ENCODE measurements at places on chromosomes 13 and 19.

GRCh38 chr19:50794876-50795663 is 4.9 kb downstream of the ACP4 start:
- DNase-seq, result peak; percentile 77

GRCh38 chr19:11942843-11943108 is 17.9 kb downstream of the ZNF700 start:
- DNase-seq, result peak; percentile 38

DNA sequence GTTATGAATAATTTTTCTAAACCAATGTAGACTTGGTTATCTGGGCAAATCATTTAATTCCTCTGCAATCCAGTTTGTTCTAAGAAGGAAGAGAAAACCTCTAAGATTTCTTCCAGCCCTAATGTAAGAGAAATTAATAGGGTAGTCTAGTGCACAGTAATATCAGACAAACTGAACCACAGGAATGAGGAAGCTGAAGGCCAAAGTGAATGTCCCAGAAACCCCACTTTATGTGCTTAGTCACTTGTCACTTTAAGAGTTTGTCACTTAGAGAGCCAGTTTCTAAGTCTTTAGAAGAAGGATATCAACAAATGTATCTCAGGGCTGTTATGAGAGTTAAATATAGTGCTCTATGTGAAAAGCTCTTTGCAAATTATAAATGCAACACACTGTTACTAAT is 750.6 kb downstream of the DIAPH3 start:
- peak; percentile 47 for DNase-seq

DNA sequence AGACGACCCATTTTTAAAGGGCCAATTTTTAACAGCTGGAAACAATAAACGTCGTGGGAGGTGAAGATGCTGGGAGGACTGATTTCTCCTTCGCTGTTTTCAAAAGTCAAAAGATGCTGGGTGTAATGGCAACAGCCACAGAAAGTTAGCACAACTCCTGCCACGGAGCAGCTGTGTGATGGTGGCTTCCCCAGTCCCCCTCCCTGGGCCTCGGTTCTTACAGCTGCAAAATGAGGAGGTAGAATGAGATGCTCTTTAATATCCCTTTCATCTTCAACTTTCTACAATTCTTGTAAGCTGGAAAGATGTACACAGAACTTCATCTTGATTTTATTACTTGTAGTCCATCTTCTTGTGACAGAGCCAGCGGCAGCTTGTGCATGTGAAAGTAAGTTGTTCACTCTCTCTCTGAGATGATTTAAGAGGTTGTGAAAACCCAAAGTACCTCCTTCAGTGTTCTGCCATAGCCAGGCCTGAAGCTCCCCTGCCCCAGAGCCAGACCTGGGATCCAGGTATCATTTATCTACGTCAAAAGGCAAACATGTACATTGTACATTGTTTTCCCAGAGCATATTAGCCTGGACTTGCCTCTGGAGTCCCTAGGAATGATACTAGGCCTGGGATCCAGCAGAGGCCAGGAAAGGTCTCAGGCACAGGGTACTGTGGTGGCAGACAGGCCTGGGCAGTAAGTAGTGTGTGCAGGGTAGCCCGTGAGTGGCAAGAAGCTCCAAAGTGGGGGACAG is 3.4 kb upstream of the UBE2L5 start:
- DNase-seq, result no peak

DNA sequence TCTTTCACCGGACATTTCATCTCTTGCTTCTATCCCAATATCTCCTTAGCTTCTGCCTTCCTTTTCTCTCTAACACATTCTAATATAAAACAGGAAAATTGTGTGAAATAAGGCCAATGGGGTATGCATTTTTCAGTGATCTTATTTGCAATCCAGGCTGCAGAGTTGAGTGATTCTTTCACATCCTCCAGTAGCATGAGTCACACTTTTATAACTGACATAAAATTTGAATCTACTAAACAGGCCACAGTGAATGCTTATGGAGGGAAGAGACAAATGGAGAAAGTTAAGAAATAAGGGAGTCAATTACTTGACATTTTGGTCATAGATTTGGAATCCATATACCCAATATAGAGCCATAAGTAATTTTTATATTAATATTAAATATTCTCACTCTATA is 1037.0 kb upstream of the SPRY2 start:
- DNase-seq, result no peak

DNA sequence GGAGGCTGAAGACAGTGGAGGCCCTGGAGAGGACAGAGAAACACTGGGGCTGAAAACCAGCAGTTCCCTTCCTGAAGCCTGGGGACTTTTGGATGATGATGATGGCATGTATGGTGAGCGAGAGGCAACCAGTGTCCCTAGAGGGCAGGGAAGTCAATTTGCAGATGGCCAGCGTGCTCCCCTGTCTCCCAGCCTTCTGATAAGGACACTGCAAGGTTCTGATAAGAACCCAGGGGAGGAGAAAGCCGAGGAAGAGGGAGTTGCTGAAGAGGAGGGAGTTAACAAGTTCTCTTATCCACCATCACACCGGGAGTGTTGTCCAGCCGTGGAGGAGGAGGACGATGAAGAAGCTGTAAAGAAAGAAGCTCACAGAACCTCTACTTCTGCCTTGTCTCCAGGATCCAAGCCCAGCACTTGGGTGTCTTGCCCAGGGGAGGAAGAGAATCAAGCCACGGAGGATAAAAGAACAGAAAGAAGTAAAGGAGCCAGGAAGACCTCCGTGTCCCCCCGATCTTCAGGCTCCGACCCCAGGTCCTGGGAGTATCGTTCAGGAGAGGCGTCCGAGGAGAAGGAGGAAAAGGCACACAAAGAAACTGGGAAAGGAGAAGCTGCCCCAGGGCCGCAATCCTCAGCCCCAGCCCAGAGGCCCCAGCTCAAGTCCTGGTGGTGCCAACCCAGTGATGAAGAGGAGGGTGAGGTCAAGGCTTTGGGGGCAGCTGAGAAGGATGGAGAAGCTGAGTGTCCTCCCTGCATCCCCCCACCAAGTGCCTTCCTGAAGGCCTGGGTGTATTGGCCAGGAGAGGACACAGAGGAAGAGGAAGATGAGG is 1.5 kb downstream of the PPP1R15A start:
- DNase-seq, result peak; percentile 97
